ENCODE measurements at places on chromosomes 3 and 15.

GRCh38 chr3:190178779-190179178 is 58.1 kb upstream of the P3H2 start:
- DNase-seq, result no peak

GRCh38 chr3:101243285-101244211 is 76.8 kb downstream of the IMPG2 start:
- no peak for DNase-seq

GRCh38 chr3:112605285-112605684 is 35.7 kb downstream of the CCDC80 start:
- DNase-seq, result no peak

GRCh38 chr3:129616291-129616690 is 9.8 kb upstream of the PLXND1 start:
- DNase-seq, result no peak

DNA sequence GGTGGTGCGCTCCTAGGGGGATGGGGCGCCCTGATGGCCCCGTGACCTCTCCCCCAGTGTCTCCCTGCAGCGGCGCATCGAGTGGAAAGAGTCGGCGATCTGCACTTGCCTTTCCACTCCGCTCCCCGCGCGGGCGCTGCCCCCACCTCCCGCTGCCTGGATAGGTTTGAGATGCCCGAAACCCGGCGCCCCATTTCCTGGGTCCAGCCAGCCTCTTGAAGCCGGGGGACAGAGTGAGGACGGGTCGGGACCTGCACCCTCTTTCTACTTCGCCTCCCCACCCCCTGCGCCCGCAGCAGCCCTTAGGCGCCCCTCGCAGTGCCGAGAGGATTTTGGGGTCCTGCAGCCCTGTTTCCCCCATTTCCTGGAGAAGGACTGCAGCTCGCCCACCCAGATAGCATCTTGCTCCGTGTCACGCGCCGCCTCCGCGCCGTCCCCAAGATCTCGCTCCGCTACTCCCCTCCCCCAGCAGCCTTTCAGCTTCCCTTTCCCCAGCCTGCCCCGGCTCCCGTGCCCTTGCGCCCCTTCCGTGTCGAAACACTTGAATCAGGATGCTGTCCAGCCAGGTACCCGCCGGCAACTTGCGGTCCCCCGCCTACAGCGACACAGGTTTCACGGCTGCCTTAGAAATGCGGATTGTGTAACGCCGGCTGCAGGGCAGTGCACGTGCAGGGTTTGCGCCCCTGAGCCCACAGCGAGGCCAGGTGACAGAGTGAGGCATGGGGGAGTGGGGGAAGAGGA is 519 bp downstream of the ABHD6 start:
- peak; percentile 47 for DNase-seq

DNA sequence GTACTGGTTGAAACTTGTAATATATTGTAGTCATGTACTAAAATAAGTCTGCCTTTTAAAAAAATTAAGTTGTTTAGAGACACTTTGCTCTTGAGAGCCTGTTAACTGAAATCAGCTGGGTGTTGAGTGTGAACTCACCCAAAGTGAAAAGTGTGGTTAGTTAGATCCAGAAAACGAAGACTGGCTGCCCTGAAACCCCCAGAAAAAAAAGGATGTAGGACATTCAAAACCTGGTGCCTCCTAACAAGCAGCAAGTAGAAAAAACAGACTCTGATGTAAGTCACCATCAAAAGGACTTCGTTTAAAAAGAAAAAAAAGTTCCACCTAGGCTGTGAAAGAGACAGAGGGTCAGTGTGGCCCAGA is 40.8 kb downstream of the UMPS start:
- no peak for DNase-seq

- peak; percentile 52 for DNase-seq
These were observed 56.8 kb downstream of the DNAH1 start for GRCh38 chr3:52372822-52373504.

DNA sequence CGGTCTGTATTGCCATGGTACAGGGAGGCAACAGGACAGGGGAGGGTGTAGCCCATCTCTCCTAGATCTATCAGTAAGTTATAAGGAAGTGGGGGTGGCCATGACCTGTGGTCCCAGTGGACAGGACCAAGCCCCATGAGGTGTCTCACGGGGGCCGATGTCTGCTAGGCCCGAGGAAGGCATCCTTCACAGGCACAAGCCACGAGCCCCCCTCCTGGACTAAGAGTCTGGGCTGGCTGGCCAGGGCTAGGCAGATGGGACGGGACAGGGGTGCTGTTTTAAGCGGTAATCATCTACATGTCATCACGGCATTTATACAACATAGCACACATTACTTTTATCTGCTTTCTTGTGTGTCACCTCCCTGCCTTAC is 2.6 kb upstream of the TBC1D2B start:
- DNase-seq, result no peak

DNA sequence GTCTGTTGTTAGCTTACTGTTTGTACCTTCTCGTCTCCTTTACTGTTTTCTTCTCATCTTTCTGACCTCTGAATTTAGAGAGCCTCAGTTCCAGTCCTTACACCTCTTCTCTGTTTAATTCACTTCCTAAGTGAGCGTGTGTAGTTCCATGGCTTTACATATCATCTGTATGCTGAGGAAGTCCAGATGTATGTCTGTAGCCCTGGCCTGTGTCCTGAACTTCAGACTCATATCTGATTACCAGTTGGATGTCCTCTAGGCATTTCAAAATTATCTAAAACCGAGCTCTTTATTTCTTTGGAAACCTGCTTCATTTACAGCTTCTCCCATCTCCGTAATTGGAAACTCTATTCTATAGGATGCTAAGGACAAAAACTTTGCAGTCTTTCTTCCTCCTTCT is 75.8 kb downstream of the MAP2K5 start:
- no peak for DNase-seq

- DNase-seq, result no peak
These were observed 34.3 kb upstream of the ST6GAL1 start for GRCh38 chr3:186896006-186896405.

GRCh38 chr3:15800327-15800726 is 2.5 kb upstream of the ANKRD28 start:
- DNase-seq, result no peak

DNA sequence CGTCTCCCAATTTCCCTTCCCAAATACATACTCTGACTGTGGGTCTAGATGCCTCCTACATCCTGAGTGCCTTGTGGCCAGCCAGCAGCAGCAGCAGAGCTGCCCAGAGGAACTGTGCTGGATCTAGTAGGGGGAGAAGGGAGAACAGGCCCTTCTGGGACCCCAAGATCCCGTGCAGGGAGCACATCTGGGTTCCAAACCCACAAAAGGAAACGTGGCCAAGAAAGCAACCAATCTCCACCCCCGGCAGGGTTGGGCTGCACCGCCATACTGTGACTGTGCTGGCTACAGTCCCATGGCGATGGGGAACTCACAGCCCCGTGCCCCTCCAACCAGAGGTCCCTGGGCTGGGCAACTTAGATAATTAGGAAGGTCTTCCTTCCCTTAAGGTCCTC is 86.3 kb downstream of the PPCDC start:
- DNase-seq, result no peak

- DNase-seq, result no peak
These were observed 74.7 kb downstream of the SPATA16 start for GRCh38 chr3:173066044-173067004.

GRCh38 chr3:15667484-15667883 is 65.9 kb downstream of the BTD start:
- no peak for DNase-seq

GRCh38 chr3:192303235-192303634 is 424.1 kb downstream of the FGF12 start:
- no peak for DNase-seq

GRCh38 chr3:129663045-129663446 is 56.6 kb upstream of the PLXND1 start:
- DNase-seq, result no peak

- DNase-seq, result no peak
These were observed 3.7 kb downstream of the EOGT start for GRCh38 chr3:69009559-69010410.

DNA sequence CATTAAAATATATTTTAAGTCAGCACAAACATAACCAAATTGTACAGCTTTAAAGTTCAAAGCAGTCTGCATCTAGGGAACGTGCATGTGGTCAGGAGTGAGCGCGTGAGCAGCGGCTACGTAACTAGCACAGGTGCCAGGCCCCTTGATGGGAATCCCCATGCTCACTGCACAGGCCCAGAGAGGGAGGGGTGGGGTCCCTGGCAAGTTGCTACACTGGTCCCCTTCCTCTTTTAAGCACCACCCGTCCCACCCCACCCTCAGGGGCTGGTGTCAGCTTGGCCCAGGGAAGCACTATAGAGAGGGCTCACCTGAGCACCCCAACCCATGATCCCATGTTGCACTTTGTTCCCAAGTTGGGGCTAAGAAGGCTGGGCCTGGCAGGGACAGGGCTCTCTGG is 835 bp upstream of the GMPPB start:
- DNase-seq, result peak; percentile 79

- peak; percentile 17 for DNase-seq
These were observed 32.9 kb downstream of the ZBTB11 start for GRCh38 chr3:101643861-101644613.

- DNase-seq, result peak; percentile 22
These were observed 32.6 kb downstream of the SEMA7A start for GRCh38 chr15:74400915-74401757.

- no peak for DNase-seq
These were observed 381.6 kb downstream of the EPHA3 start for GRCh38 chr3:89488800-89489580.

GRCh38 chr15:45386420-45386819 is 8.1 kb upstream of the GATM start:
- no peak for DNase-seq

DNA sequence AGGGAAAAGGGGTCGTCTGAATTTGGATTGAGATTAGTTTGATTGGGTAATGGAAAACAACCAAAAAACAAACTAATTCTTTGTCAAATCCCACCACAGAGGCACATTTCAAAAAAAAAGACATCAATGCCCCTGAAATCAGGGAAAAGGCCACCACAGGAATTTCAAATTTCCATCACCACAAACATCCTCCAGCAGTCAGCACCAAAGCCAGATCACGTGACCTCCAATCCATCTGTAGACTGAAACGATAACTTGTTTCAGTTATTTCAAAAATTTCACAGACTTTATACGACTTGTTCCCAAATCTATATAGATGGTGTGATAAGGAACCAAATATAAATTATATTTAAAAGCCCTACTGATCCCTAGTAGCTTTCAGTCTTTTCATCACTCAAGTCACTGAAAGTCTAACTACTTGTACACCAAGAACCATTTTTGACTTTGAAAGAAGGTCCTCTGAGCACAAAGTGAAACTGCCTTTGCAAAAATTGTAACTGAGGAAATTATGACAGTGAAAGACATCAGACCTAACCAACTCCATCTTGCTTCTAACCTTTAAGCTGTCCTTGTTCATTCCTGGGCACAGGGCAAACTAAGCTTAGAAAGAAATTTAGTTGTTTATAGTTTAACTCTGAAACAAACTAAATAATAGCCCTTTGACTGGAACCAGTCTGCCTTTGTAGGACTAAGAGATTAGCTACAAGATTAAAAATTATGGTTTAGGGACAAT is 48.1 kb upstream of the PLCL2 start:
- DNase-seq, result no peak

- no peak for DNase-seq
These were observed 58.2 kb upstream of the SCN5A start for GRCh38 chr3:38707730-38708129.

GRCh38 chr3:167787440-167787839 is 51.9 kb downstream of the SERPINI1 start:
- no peak for DNase-seq

- DNase-seq, result no peak
These were observed 28.3 kb upstream of the STIMATE start for GRCh38 chr3:52925405-52926313.

- DNase-seq, result no peak
These were observed 17.5 kb upstream of the GOLGA8B start for GRCh38 chr15:34600923-34601322.

DNA sequence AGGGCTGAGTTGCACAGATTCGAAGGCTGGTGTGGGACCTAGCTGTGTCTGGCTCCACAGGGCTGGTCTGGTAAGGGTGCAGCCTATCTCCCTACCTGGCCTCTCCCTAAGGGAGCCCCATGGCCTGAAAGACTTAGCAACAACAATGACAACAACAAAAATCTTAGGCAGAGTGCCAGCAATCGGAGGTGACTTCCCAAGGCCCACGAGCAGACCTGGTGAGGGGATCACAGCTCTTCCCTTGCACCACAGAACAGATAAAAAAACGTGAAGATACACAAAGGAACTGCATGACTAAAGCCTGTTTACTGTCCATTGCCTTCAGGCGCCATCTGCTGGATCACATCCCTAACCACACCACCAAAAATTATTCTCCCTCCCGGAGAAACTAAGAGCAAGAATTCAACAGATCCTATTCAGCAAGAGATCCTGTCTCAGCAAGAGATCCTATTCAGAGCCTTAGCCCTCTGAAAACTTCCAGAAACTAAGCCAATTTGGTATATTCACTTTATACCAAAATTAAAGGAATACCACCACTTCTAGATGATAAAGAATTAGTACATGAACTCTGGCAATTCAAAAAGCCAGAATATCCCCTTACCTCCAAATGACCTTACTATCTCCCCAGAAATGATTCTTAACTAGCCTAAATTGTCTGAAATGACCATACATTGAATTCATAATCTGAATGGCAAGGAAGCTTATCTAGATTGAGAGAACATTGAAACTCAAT is 24.1 kb upstream of the OR5K4 start:
- peak; percentile 33 for DNase-seq

- DNase-seq, result no peak
These were observed 156.1 kb downstream of the OR4M2 start for GRCh38 chr15:22236469-22236868.

- peak; percentile 4 for DNase-seq
These were observed 84.3 kb downstream of the ADAMTS7 start for GRCh38 chr15:78726870-78727551.
